ENCODE measurements at places on chromosomes 5 and 9.

- DNase-seq, result no peak
Observed at GRCh38 chr5:31573494-31574142, 41.5 kb downstream of the C5orf22 start.

- DNase-seq, result no peak
Observed at GRCh38 chr5:79829260-79829659, 139.6 kb downstream of the CMYA5 start.

- DNase-seq, result no peak
Observed at GRCh38 chr5:152187668-152188067, 217.4 kb downstream of the NMUR2 start.

DNA sequence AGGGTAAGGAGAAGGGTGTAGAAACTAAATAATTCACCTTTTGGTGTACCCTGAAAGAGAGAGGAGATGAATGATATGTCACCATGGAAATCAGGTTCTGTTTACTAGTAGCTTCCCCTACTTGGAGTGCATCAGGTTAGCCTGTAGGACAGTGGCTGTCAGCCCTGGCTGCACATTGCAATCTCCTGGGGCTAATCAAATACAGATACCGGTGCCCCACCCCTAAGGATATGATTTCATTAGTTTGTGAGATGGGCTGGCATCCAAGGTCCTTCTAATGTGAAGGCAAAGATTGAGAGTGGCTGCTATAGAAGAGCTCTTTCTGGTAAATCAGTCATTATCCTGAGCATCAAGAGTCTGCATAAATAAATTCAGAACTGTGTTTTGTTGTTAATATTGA, 47.2 kb downstream of the INSYN2B start:
- no peak for DNase-seq

DNA sequence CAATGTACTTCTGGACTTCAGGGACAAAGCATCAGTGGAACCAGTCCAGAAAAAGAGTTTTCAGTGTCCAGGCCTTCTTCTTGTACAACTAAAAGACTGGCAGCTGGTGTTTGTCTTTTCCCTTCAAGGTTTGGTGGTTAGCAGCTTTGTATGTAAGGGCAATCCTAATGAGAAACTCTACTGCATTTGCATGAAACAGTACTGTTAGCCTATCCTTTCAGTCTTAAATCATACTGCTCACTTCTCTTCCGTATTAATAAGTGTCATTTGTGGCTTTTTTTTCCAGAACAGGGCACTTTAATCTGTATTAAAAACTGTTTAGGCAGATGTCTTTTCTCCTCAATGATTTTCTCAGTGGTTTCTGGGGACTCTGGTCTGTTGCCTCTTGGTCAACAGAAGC, 48.9 kb downstream of the FAM174A start:
- DNase-seq, result no peak

- DNase-seq, result no peak
Observed at GRCh38 chr9:94057918-94058317, 26.3 kb upstream of the PTPDC1 start.

DNA sequence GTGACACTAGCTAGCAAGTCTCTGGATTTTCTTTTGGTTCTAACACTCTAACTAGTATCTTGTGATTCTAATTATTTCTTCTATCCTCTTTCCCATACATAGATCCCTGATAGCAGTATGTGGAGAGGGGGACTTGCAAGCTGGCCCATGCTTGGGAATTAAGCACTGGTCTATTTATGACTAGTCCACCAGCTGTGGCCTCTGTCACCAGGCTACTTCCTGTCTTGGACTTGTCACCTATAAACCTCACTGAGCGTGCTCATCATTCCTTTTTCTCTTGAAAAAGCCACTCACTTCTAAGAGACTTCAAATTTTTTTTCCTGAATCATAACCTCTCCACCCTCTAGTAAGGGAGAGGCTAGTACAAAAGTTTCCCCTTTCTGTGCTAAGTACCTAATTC, 32.3 kb upstream of the MAMDC2 start:
- no peak for DNase-seq

GRCh38 chr5:77550406-77550805, 58.3 kb upstream of the WDR41 start:
- no peak for DNase-seq

DNA sequence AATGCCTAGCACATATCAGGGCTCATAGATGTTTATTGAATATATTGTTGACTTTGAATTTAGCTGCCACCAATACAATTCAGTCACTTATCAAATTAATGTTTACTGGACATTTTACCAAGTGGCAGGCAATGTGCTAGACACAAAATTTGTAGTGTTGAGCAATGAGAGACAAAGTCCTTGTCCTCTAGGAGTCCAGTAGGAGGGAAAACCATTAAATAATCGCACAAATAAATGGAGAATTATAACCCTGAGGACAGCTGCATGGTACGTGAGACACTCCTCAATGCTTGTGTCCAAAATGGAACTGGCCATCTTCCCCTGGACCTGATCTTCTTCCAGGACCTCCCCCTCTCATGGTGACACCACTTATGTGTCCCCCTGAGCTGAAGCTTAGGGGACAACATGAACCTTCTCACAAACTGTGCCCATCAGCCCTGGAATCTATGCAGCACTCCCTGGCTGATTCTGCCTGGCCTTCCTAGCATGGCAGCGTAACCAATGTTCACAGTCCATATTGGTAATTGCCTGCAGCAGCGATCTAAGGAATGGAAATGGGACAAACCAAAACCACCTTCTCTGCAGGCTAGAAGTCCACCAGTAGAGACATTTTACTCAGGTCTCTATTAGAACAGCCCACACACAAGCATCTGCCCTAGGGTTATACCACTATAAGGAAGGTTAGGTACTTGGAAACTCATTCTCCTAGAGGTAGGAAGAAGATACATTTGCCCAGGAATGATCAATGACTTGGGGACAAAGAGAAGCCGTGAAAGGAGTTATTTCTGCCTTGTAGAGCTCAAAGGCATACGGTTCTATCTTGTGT, 75.5 kb downstream of the FGF1 start:
- no peak for DNase-seq

- DNase-seq, result no peak
Observed at GRCh38 chr5:28748446-28748845, 1710.1 kb upstream of the CDH9 start.

DNA sequence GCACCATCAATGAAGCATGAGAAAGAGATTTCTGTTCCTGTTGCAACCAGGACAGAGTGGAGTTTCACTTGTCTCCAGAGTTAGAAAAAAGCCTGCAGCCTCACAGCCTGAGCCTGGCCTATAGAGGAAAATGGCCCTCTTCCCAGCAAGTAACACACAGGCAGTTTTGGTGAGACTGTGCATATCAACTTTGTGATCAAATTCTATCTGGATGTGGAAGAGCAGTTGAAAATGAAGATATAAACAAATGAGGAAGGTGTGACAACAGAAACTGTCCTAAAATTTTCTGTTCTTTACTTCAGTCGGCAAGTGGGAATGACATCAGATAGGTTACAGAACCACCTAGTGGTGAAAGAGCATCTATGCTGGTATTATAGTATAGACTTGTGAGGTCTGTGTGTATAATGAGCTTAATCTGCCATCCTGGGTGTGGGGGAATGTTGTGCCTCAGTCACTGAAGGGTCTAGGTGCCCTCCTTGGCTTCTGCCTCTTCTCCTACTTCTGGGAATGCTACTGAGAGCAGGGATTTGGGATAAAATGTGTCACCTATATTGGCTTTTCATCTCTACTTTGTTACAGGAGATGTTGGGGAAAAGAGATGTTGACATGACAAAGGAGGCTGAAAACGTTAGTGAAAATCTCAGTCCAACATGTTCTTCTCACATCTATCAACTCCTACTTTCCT, 28.2 kb downstream of the YIPF5 start:
- DNase-seq, result no peak

GRCh38 chr5:160312134-160312959, at the start of gene CCNJL:
Gene CCNJL, minus strand, starts transcription at chr5:160312564. Its CDS starts 641 bp downstream, at chr5:160311923.
- no peak for DNase-seq

DNA sequence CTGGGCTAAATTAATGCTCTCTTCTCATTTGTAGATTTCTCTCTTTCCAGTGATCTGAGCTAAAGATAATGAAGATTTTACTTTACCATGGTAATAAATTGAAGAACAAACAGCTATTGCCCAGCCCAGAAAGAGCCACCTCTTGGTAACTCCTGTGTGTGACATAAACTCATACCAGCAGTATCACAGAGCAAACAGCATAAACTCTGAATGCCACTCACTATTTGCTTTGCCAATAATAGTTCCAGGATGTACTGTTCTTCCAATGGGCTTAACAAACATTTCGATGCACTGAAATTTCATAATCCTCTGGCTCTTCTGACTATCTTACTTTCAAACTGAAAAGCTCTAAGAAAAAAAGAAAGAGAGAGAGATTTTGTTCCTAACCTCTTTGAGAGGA, 69.8 kb upstream of the RASEF start:
- no peak for DNase-seq

- DNase-seq, result no peak
Observed at GRCh38 chr5:161299053-161299452, 247.5 kb downstream of the GABRB2 start.

DNA sequence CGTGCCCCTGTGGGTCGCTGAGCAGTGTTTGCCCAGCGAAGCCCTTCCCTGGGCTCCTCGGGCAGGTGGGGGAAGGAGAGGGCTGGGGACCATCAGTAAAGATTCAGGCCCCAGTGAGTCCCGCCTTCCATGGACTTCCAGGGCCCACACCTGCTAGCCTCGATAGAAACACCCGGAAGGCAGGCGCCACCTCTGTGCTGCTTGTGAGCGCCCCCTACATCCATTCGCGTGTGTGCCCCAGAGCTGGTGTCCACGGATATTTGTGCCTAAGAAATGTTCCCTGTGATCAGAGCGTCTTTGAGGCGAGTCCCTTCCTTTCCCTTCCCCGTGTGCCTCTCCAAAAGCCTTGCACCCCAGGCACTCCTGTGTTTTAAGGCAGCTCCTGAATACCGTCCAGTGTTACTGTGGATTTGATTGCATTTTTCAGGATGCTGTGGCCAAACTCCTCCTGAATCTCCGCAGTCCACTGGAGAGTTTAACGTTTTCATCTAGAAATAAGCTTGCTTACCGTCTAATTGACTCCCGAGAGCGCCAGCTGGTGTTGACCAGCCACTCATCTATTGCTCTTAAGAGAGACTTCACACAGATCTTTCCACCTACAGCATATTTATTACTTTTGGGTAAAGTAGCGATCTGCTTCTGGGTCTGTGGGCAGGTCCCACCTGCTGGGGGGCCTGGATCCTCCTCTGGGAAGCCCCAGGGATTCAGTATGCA, 101.4 kb downstream of the COL5A1 start:
- DNase-seq, result no peak

DNA sequence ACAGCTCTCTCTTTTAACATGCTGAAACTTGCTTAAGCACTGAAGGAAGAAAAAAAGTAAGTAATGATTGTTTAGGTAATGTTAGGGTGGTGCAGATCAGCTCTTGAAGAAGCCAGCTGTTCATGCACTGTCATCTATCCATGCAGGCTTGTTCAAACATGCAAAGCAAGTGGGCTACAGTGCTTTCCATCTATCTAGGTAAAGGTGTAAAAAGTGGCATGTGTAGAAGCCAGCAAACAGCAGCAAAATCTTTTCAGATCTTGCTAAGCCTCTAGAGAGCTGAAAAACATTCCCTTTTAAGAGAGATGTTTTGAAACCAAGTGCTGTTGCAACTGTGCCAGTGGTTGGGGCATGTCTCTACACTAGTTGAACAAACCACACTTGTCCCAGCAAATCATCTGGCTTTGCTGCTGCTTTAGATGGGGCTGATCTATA, 214.4 kb downstream of the EFNA5 start:
- DNase-seq, result no peak

DNA sequence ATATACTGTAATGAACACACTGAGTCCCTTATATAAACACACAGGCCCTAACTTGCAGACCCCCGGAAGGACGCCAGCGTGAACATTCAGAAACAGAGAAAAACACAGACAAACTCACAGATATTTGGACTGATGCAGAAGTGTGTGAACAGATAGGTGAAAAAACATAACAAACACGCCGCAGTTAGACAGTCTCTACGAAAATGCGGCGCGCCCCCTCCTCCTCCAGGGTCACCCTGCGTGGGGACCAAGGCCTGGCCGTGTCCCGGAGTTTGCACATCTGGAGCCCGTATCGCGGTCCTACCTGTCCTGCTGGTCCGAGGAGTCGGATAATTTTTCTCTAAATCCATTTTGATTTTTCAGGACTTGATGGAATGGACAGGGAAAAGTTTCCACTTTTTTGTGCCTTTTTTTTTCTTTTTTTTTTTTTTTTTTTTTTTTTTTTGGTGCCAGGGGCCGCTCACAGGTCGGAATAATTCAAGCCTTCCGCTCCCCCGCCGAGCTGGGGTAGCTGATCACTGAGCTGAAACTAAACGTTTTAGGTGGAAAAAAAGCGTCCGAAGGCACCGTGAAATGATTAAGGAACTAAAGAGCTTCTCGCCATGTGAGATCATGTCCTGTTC, at the start of gene PAX5:
Gene PAX5, minus strand, starts transcription at position 587 of the 623 bp plus-strand sequence. Its CDS starts 237 bp downstream, at position 350.
- no peak for DNase-seq

Measured in stimulated activated CD8-positive, alpha-beta memory T cell treated with anti-CD3 and anti-CD28 coated beads, Interleukin-2, amount 100 ng/mL, for 1 hour (primary cell).